ENCODE measurements at places on chromosomes 2 and 18. TPM values are rescaled to one million over a fixed set of nuclear protein-coding genes. Genes with fewer than 3 reads are reported as not detected.

Gene ST8SIA5
- total RNA-seq: 0.02 TPM

GRCh38 chr2:133508546-133509165 is 59.6 kb downstream of the NCKAP5 start:
- no peak for DNase-seq

Gene NRP2
- total RNA-seq: 19.9 TPM

Gene PKDCC
- 11.3 TPM for total RNA-seq

DNA sequence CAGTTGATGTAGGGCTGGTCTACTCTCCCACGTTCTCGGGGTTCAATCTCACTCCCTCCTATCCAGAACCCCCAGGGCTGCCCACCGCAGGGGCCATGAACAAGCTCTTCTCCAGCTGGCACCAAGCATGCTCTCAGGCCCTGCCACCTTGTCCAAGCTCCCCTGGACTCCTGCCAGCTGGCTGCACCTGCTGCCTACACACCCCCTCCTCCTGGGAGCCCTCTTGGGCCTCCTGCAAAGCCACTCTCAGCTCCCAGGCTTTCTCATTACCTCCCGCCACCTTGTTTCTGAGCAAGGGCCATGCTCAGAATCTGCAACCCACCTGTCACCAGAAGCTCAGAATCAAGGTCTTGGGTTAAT is 56.0 kb downstream of the HDAC4 start:
- no peak for DNase-seq

Gene ALPI
- total RNA-seq: not detected

Measured in Calu3 (cell line).